ENCODE measurements at places on chromosomes 7 and 10. TPM values are rescaled to one million over a fixed set of nuclear protein-coding genes. Genes with fewer than 3 reads are reported as not detected.

DNA sequence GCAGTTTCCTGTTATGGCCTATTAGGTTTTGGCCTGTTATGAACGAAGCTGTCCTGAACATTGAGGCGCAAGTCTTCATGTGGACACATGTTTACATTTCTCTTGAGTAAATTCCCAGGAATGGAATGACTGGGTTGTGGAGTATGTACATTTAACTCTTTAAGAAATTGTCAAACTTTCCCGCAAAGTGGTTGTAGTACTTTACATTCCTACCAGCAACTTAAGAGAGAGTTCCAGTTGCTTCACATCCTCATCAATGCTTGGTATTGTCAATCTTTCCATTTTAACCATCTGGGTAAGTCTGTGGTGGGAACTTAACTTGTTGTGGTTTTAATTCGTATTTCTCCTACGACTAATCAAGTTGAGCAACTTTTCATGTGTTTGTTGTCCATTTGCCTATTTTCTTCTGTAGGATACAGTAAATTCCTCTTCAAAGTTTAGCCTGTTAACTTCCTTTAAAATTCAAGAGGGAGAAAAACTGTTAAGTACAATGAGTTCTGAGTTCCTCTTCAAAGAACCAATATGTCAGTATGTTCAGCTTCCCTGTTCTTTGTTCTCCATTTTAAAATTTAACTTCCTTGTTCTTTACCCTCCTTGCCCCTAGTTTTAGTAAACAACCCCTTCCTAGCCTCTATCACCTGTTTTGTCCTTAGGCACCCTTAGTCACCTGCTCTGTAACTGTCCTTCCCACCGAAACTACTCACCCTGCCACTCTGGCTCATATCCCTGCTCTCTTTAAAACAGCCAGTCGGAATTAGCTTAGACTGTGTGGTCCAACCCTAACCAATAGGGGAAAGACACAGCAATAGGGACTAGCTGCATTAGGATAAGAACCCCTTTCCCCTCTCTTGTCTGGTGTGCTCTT is 74.0 kb downstream of the FAM241B start:
- H3K27ac ChIP-seq, result no peak overlapping the region
- H3K4me1 ChIP-seq, result no peaks in the 10 kb centered on the region
- H3K27me3 ChIP-seq, result peaks cover 13% of the 10 kb centered on the region
- no peaks in the 10 kb centered on the region for H3K36me3 ChIP-seq
- no peak for DNase-seq

GRCh38 chr10:12418725-12419261 is 69.4 kb downstream of the CAMK1D start:
- no peak overlapping the region for H3K27ac ChIP-seq
- no peak for DNase-seq
- H3K4me3 ChIP-seq, result no peak overlapping the region
- no peaks in the 10 kb centered on the region for H3K36me3 ChIP-seq
- H3K27me3 ChIP-seq, result no peaks in the 10 kb centered on the region

DNA sequence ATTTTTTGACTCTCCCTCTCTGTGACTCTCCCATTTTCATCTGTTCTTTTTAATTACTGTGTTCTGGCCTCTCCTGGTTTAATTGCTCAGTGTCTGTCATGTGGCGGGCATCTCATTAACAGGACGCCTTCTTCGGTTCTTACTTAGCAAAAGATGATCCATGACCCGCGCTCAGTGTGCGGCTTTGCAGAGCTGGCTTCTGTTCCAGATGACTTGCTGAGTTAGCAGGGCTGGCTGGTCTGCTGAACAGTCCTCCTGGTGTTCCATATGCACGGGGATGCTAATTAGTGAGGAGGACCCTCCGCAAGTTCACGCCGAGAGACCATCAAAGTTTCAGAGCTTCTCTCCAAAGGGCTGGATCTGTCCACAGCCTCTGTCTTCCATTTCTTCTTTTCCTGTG is 258.6 kb upstream of the MKI67 start:
- H3K36me3 ChIP-seq, result no peaks in the 10 kb centered on the region
- no peaks in the 10 kb centered on the region for H3K4me1 ChIP-seq
- H3K27ac ChIP-seq, result no peak overlapping the region
- no peak for DNase-seq
- H3K4me3 ChIP-seq, result no peak overlapping the region
- peaks cover 12% of the 10 kb centered on the region for H3K27me3 ChIP-seq

DNA sequence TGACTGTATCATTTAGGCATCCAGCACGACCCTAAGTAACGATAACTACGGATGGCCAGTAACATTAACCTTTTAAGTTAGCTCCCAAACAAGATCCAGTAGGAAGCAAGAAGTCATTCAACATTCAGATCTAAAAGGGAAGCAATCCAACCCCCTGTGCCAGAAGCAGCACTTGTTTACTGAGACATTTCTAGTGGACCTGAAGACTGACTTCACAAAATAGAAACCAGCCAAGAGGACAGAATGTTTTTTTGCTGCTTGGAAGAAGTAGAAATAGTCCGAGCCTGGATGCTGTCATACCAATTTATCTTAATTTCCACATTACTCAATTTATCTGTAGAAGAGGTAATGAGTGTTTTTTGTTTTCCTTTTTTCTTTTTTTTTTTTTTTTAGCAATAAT is 88.0 kb upstream of the CTTNBP2 start:
- no peaks in the 10 kb centered on the region for H3K36me3 ChIP-seq
- H3K4me1 ChIP-seq, result no peaks in the 10 kb centered on the region
- no peak for DNase-seq

DNA sequence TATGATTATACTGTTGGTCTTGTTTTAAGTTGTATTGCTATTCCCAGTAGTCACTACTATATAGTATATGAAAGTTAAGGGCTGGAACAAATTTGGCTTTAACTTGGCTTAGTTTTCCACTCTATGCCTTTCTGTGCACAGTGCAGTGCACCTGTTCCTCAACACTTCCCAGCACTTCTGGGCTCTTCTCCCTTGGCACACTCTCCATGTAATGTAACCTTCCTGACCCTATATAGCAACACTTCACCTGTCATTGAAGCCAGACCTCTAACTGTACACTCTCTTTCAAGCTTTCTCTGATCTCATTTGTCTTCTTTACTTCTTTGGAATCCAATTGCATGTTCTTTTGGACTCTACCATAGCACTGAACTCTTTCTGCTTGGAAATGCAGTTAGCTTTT is 83.9 kb upstream of the SMIM30 start:
- H3K4me3 ChIP-seq, result no peak overlapping the region
- DNase-seq, result no peak
- no peaks in the 10 kb centered on the region for H3K27me3 ChIP-seq
- no peaks in the 10 kb centered on the region for H3K36me3 ChIP-seq
- no peaks in the 10 kb centered on the region for H3K4me1 ChIP-seq

DNA sequence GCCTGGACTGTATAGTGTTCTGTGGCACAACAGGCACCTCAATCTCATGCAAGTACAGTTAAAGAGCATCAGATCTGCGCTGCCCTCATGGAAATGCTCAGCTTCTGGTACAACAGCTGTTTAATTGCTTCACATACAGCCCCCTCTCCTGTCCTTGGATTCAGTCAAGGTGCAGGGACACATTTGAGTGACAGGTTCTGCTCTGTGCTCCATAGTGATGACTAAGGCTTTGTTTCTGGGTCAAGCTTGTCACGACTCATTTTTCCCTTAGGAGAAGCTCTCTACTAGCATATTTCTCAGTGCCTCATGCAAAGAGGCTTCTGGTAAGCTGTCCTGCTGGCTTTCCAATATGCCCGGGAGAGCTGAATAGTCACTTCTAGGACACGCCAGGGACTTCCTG is 26.8 kb upstream of the MYO3A start:
- H3K27ac ChIP-seq, result no peak overlapping the region
- no peak overlapping the region for H3K4me3 ChIP-seq
- no peaks in the 10 kb centered on the region for H3K4me1 ChIP-seq

- no peaks in the 10 kb centered on the region for H3K36me3 ChIP-seq
- peaks cover 3% of the 10 kb centered on the region for H3K27me3 ChIP-seq
- no peak for DNase-seq
- no peaks in the 10 kb centered on the region for H3K4me1 ChIP-seq
- no peak overlapping the region for H3K4me3 ChIP-seq
Measured at GRCh38 chr10:101571271-101571925, 16.7 kb downstream of the POLL start.

DNA sequence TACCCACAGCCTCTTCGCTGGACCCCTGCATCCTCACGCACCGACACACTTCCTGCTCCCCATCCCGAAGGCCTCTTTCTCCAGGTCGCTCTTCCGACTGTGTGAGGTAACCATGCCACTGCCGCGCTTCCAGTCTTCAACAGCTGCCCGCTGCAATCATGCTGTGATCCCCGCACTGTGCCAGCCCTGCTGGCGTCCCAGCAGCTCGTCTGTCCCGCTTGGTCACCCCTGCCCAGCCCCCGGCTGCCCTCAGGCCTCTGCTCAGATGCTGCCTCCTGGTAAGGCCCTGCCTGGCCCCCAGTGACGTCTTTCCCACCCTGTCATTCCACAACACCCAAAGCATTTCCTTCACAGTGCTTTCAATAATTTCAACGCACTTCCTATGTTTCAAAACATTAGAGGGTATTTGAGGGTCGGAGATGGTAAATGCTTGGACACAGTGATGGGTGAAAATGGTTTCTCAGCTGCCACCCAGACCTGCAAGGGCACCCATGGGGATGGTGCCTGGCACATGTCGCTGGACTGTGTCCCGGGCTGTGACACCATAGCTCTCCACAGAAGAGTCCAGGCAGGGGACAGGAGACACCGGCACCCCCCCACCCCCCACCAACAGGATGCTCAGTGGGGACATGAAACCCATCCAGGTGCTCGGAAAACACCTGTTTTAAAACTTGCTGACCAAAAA is 125.2 kb downstream of the MAD1L1 start:
- H3K27me3 ChIP-seq, result no peaks in the 10 kb centered on the region
- no peaks in the 10 kb centered on the region for H3K36me3 ChIP-seq
- no peak overlapping the region for H3K27ac ChIP-seq
- no peak for DNase-seq
- H3K4me1 ChIP-seq, result no peaks in the 10 kb centered on the region
- no peak overlapping the region for H3K4me3 ChIP-seq

GRCh38 chr7:81534996-81535395 is 234.9 kb downstream of the HGF start:
- DNase-seq, result no peak
- H3K36me3 ChIP-seq, result no peaks in the 10 kb centered on the region
- no peaks in the 10 kb centered on the region for H3K27me3 ChIP-seq
- H3K27ac ChIP-seq, result no peak overlapping the region

- no peak for DNase-seq
- H3K36me3 ChIP-seq, result no peaks in the 10 kb centered on the region
- no peak overlapping the region for H3K4me3 ChIP-seq
Measured at GRCh38 chr10:12808014-12808613, 193.4 kb downstream of the CCDC3 start.

- peak; percentile 65 for DNase-seq
- no peak overlapping the region for H3K27ac ChIP-seq
- H3K27me3 ChIP-seq, result no peaks in the 10 kb centered on the region
- H3K36me3 ChIP-seq, result peaks cover 6% of the 10 kb centered on the region
Measured at GRCh38 chr10:1109795-1110673, 53.8 kb downstream of the WDR37 start.

DNA sequence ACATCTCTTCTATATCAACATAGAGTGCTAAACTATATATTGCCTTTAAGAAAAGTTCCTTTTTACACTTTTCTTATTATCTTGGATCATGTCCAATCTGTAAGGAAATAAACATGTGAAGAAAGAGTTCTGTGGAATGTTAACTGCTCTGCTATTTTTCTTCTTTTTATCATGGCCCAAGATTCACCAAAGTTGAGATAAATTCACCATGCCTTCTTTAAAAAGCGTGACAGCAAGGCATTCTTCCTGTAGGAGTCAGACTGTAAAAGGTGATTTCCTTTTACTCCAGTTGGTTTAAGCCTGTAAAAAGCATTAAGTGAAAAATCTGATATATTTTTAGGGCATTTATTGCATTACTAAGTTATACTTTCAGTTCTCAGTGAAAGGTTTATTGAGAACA is 165.7 kb upstream of the FZD1 start:
- no peaks in the 10 kb centered on the region for H3K36me3 ChIP-seq
- DNase-seq, result no peak
- no peak overlapping the region for H3K4me3 ChIP-seq
- no peak overlapping the region for H3K27ac ChIP-seq
- no peaks in the 10 kb centered on the region for H3K4me1 ChIP-seq
- no peaks in the 10 kb centered on the region for H3K27me3 ChIP-seq

DNA sequence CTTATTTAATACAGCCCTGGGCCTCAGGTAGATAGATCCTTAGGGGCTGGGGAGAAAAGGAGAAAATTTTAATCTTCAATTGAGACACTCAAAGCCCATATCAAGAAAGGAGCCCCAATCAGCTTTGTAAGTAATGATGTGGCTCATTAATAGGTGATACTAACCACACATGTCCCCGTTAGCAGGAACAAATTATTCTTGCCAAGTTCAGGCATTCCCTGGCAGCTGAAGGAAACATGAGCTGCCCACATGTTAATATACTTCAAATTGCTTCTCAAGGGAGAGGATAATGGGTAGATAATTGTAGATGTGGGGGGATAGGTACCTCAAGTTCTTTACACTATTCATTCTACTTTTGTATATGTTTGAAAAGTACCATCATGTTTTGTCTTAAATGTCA is 14.5 kb downstream of the IFIT5 start:
- H3K36me3 ChIP-seq, result no peaks in the 10 kb centered on the region
- H3K4me3 ChIP-seq, result no peak overlapping the region
- no peaks in the 10 kb centered on the region for H3K27me3 ChIP-seq

- H3K4me3 ChIP-seq, result no peak overlapping the region
- H3K36me3 ChIP-seq, result no peaks in the 10 kb centered on the region
- no peak for DNase-seq
- no peak overlapping the region for H3K27ac ChIP-seq
- no peaks in the 10 kb centered on the region for H3K4me1 ChIP-seq
Measured at GRCh38 chr10:85767891-85768290, 598.7 kb downstream of the GRID1 start.

- no peak overlapping the region for H3K4me3 ChIP-seq
- no peak overlapping the region for H3K27ac ChIP-seq
- H3K36me3 ChIP-seq, result no peaks in the 10 kb centered on the region
- no peak for DNase-seq
- no peaks in the 10 kb centered on the region for H3K4me1 ChIP-seq
Measured at GRCh38 chr10:17793823-17794644, 15.1 kb upstream of the MRC1 start.

- no peaks in the 10 kb centered on the region for H3K27me3 ChIP-seq
- H3K4me1 ChIP-seq, result no peaks in the 10 kb centered on the region
- no peaks in the 10 kb centered on the region for H3K36me3 ChIP-seq
- no peak overlapping the region for H3K4me3 ChIP-seq
Measured at GRCh38 chr10:35435824-35436223, 99.5 kb downstream of the CCNY start.

DNA sequence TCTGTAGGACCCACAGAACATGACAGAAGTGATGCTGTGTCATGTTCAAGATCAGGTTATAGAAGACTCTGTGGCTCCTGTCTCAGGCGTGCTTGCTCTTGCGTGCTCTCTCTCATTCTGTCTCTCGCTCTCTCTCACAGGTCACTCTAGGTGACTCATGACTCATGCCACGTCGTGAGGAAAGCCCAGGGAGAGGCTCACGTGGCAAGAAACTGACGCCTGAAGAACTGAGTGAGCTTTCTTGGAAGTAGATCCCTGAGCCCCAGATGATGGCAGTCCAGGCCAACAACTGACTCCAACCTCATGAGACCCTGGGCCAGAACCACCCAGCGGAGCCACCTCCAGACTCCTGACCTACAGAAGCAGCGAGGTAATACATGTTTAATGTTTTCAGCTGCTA is 103.3 kb downstream of the DNMBP start:
- peaks cover 3% of the 10 kb centered on the region for H3K4me1 ChIP-seq
- no peaks in the 10 kb centered on the region for H3K27me3 ChIP-seq
- no peak overlapping the region for H3K27ac ChIP-seq
- DNase-seq, result no peak
- H3K36me3 ChIP-seq, result peaks cover 35% of the 10 kb centered on the region

SLC18A2 gene
- total RNA-seq, result 0.42 TPM

AGR3 gene
- total RNA-seq, result not detected

SEC31B gene
- total RNA-seq, result 13.2 TPM

TEX47 gene
- total RNA-seq, result not detected

SSBP1 gene
- 200 TPM for total RNA-seq

LRIT1 gene
- not detected for total RNA-seq

UNC5B gene
- 172 TPM for total RNA-seq

CYP51A1 gene
- total RNA-seq, result 94.4 TPM
